ENCODE measurements at places on chromosomes 6 and 20.

DNA sequence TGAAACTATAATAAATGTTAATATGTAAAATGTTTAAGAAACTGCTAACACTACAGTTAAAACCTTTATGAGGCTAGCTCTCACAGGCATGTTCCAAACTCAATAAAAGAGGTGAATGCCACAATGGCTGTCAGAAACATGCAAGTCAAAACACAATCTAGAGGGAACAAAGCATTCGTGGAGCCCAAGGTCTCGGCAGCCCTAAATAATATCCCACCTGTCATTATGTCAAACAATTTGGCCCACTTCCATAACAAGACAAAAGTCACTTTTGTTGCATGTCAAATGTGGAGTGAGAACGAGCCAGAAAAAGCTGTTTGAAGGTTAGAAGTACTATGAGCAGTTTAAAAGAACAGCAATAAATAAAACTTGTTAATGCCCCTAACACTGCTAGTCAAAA, 181.9 kb downstream of the GMDS start:
- DNase-seq: no peak

GRCh38 chr6:97150932-97151331, 132.1 kb downstream of the MMS22L start:
- no peak for DNase-seq

- no peak for DNase-seq
Observed at GRCh38 chr20:57735831-57736737, 26.3 kb upstream of the PMEPA1 start.

DNA sequence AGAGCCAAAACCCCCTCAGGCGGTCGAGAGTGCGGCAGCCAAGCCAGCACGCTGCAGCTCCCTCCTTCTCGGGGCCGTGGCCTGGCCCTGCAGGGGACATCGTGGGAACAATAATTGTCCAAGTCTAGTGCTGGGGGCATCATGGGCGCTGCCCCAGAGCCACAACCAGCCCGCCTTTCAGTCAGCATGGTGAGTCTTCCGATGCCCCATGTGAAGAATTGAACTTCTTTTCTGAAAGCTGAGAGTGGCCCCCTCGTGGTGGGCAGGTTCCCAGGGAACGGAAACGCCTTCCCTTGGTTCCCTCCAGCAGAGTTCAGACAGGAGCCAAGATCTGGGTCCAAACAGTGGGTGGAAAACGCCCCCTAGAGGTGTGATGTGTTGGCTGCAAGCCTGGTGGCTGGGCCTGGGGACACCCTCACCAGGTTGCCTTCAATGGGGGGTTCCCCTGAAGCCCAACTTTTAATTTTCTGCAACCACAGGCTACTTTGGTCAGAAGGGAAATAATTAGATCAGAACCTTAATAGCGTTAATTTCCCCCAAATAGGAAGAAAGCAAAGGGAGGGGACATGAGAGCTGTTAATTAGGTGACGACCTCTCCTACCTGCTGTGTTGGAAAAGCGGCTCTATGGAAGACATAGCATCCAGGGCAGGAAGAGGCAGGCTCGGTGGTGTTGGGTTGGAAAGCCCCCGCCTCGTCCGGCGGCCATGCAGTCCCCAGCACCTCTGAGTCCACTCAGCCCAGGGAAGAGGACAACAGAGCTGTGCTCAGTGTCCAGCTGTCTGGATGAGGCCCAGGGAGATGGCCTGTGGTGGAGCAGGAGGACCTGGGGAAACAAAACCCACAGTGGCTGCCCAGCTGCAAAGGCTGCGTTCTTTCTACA, 4.7 kb upstream of the MRGBP start:
- DNase-seq: peak; percentile 71

GRCh38 chr6:85383042-85383441, 66.8 kb upstream of the NT5E start:
- no peak for DNase-seq

GRCh38 chr20:11195169-11195568, 521.4 kb upstream of the JAG1 start:
- DNase-seq: no peak

- DNase-seq: no peak
Observed at GRCh38 chr6:17012421-17013225, 89.2 kb upstream of the STMND1 start.

DNA sequence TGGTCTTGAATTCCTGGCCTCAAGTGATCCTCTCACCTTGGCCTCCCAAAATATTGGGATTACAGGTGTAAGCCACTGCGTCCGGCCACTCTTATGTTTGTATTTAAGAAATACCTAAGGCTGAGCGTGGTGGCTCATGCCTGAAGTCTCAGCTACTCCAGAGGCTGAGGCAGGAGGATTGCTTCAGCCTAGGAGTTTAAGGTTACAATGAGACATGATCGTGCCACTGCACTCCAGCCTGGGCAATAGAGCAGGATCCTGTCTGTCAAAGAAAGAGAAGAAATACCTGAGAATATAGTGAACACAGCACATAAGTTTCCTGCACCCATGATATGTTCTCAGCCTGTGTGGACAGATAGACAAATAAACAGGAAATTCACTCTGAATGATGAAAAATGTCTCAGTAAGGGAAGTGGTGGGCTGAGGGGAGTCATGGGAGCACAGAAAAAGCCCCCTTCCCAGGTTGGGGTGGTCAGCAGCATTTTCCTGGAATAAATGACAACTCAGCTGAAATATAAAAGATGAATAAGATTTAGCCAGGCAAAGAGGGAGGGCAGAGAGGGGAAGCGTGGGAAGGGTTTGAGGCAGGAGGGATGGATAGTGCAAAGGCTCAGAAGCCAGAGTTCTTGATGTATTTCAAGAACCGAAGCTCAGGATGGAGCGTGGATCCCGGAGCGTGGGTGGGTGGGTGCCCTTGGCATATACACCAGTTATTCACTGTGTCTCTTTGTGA, 13.8 kb upstream of the MMP9 start:
- DNase-seq: no peak

DNA sequence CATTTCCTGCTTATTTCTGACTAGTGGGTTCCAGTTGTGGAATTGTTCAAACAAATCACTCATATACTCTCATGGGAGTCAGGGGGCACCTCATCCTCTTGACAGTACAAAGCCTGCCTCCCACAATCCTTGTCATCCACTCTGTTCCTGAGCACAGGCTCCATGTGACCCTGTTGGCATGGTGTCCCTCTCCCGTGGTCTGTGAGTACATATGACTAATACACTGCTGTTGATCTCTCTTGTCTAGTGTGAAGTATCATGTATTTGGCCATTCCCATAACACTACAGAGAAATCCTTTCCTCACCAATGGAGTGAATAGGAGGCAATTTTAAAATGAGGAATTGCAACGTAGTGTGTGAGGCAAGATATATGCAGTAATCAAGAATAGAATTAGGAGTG, 185.3 kb downstream of the OGFRL1 start:
- DNase-seq: no peak

GRCh38 chr6:54716877-54717276, 129.7 kb upstream of the FAM83B start:
- no peak for DNase-seq

- DNase-seq: no peak
Observed at GRCh38 chr6:35569011-35569461, 56.3 kb upstream of the TULP1 start.

GRCh38 chr6:119960456-119960855, 610.9 kb upstream of the MAN1A1 start:
- DNase-seq: no peak

- no peak for DNase-seq
Observed at GRCh38 chr20:18001131-18001921, 32.5 kb downstream of the MGME1 start.

DNA sequence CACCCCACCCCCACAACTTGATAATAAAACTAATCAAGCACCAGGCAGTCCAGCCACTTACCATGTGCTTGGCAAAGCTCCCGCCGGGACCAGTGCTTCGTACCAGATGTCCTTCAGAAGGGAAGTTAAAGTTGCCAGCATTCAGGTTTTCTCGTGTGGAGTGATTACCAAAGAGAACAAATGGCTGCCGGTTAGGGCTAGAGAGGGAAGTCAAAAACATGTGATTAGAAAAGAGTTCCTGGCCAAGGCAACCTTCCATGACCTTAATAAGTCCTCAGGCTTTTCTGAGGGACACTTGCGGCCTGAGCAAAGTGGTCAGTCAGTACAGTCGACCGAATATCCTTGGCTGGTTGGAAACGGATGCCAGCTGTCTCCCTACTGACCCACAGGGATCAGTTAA, 67.0 kb downstream of the DNAAF9 start:
- no peak for DNase-seq

DNA sequence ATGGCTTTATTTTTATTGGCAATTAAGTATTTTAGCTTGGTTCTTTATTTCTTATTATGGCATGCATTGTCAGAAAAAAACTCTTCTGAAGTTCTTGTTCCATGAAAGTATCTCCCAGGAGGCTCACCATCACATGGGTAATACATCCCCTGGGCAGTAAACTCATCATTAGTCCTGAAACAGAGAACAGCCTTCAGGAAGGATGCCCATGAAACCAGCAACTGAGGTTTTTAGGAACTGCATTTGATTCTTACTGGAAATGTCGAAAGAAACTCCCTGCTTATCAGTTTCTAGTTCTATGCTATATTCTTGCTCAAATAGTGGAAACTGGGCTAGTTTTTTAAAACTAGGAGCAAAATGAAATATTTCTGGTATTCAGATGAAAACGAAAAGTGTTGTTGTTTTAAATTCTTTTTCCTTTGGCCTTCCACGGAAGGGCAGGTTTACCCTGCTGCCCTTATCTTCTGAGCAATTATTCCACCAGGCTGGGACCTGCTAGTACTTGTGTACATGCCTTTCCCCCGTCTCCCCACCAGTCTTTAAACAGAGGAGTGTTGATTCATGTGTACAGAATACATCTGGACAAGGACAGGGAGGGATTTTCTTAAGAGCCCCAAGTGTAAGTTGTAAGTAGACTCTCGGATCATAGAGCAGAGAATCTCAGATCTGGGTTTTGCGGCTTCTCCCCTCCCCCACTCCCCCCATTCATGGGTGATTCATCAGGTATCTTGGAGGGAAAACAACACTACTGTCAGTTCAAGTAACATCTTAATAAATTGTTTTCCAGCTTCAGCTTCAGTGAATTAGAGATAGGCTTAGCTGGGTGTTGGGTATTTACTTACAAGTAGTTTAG, 81.5 kb downstream of the RTN4IP1 start:
- DNase-seq: no peak

- peak; percentile 74 for DNase-seq
Observed at GRCh38 chr20:45779011-45779915, 12.4 kb downstream of the WFDC3 start.

GRCh38 chr6:110828396-110828795, 13.1 kb upstream of the CDK19 start:
- no peak for DNase-seq

DNA sequence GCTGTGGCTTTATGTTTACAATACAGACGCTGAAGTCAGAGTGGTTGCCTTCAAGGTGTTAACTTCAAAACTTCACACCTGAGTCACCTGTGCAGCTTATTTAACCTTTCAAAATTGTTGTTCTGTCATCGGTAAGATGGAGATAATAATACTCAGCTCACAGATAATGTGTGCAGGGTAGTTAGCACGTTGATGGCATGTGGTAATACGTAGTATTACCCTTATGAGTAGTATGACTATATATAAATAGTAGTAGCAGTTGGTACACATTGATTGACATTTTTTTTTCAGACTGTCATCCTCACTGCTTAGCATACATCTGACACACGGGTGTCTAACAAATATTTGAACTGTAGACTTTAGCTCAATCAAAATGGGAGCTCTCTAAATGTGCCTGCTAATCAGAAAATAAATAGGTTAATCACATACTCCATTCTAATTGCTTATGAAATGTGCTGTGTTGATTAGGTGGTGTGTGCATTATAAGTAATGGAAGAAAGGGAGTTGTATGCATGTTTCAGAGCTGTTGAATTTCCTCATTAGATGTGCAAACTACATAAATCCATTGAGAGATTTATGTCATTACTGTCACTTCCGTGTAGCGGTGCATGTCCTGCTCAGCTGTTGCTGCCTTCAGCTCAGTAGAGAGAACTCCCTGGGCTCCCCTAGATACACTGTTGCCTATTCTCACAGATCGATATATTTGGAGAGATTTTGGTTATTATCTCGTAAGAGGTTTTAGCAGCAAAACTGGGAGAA, 11.2 kb upstream of the MROH8 start:
- no peak for DNase-seq

DNA sequence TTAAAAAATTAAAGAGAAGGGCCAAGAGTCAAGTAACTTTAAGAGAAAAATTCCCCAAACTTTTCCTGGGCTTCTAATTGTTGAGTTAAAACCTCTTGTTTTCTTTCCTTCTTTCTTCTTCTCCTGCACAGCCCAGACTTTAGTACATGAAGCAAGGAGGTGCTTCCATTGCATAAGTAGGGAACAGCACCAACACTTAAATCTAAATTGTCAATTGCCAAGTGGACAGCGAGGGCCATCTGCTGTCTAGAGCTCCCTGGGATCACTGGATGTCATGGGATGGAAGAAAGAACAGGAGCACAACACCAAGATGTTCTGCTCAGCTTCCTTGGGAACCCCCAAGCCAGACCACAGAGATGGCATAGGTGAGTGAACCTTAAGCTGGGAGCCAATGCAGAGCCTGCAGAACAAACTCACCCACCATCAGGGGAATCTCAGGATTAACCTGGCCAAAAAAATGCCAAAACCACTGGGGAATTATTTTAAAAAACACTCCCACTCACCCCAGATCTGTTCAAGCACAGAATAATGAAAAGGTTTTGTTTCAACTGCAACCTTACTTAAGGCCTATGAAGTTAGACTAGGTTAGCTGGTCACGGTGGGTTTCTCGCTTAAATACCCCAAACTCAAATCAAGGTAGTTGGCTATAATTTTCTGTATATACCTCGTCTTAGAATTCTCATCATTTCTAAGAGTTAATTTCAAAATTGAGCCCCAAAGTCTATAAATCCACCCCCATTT, 67.8 kb downstream of the TNFRSF21 start:
- no peak for DNase-seq

- no peak for DNase-seq
Observed at GRCh38 chr6:116298973-116299372, 19.2 kb upstream of the TSPYL1 start.

DNA sequence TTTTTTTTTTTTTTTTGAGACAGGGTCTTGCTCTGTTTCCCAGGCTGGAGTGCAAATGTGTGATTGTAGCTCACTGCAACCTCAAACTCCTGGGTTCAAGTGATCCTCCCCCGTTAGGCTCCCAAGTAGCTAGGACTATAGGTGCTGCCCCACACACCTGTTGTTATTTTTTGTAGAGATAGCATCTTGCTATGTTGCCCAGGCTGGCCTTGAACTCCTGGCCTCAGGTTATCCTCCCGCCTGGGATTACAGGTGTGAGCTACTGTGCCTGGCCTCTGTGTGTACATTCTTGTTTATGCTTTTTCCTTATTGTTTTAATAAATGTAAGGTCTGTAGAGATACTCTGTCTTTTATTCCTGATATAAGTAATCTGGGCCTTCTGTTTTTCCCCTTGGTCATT, 14.8 kb downstream of the CD2AP start:
- DNase-seq: no peak

Measured in forelimb muscle (tissue), 1 donor.